ENCODE measurements at places on chromosomes 13 and 19.

GRCh38 chr19:45897261-45897812 lies 5.1 kb downstream of the MYPOP start:
- no peak for DNase-seq

DNA sequence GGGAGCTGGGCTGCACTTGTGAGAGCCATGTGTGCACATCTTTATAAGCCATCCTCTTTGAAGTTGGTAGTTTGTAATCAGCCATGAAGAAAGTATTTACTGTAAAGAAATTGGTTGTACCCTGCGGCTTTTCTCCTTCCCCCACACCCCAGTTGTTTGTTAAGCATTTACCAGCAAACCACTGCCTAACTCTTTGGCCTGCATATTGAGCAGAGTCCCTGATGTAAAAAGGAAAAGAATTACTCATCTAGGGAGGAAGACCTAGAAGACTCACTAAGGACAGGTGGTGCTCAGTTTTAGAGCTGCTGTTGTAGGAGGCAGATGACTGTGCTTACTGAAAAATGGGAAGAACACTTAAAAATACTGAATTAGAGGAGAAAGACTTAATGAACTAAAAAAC lies 245.3 kb downstream of the PCCA start:
- no peak for DNase-seq

DNA sequence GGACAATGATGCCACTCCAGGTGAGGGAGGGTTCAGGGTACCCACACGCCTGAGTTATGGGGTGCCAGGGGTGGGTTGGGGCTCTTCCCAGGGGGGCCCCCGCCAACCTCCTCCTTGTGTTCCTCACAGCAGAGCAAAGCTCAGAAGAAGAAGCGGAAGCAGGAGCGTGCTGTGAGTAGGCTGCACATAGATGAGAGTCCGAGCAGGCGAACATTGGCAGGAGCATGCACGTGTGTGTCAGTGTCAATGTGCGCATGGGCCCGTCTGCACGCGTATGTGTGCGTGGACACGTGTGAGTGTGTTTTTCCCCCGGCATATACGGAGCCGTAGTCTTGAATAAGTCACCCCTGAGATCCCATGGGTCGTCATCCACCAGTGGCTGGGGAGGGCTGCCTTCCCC lies 12.4 kb upstream of the USE1 start:
- DNase-seq: no peak

GRCh38 chr13:60540276-60540675 lies 143.3 kb downstream of the TDRD3 start:
- DNase-seq: no peak

DNA sequence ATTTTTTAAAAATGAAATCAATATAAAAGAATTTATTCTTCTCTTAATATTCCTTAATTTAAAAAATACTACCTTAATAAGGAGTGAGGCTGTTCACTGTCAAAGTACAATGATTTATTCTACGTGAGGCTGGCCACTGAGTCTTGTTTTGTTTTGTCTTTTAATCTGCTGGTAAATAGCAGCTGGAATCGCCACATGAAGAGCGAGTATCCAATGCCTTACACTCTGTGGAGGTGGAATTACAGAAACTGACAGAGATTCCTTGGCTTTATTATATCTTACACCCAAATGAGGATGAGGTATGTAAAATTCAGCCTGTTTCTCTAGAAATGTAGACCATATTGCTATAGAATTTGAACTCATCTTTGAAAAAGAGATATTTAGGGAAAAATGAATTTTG lies 52.9 kb upstream of the AKAP11 start:
- DNase-seq: no peak

DNA sequence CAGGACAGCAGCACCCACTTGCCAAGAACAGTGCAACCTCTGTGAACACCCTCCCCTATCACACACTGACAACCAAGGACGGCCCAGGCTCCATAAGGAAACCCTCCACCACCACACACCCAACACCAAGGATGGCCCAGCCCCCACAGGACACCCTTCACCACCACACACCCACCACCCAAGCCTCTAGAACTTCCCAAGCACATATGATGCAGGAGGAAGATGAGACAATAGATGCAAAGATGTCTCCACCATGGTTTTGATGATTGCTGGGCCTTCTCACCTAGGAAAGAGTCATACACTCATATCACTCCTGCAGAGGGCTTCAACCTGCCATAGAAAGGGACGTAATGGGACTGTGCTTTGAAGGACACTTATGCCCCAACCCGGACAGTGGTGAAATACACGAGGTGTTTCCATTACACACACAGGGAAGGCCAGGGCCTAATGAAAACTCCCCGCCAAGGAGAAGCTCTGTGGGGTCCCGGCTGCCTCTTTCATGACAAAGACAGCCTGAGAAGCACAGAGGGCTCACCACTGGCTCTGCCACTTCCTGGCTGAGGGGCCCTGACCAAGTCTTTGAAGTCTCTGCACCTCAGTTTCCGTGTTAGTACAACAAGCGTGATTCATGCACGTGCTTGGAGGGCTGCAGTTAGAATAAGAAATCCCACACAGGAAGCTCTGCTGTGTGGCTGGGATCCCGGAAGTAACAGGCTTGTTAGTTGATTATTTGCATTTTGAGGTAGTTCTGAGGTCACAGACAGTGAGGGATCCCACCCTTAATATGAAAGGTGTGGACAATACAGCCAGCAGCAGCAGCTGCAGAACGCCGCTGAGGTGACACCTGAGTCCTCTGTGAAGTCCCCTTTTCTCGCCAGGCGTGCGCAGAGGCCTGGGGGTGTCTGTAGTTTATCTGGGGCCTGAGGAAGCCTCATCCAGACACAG lies 61.9 kb upstream of the ATP12A start:
- no peak for DNase-seq

- DNase-seq: no peak
Observed at GRCh38 chr13:39888865-39889810, 233.7 kb downstream of the COG6 start.

DNA sequence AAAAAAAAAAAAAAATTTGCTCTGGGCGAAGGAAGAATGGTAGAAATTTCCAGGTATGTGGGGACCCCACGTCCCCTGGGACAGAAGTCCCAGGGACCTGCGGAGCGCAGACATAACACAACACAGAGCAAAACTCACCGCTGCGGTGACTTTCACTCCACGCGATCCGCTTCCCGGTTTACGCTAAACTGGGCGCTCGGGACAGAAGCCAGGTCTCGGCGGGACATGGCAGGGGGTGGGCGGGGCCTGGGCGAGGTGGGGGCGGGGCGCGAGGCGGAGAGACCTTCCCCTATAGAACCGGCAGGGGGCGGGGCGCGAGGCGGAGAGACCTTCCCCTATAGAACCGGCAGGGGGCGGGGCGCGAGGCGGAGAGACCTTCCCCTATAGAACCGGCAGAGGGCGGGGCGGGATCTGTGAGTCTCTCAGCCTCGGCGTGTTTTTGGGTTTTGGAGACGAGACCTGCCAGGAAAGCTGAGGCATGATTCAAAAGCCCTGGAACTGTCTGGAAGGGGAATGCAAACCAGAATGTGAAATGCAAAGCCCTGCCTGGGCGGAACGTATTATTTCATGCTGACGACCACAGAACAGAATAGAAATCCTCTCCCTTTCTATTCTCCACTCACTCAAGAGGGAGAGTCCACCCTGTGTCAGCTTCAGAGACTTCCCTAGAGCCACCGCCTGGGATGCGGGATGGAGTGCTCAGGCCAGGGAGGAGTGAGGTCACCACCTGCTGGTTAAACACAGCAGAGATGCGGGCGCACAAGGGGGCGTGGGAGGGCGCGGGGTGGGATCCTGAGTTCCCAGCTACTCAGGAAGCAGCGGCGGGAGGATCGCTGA lies 20.2 kb upstream of the ERVV-1 start:
- DNase-seq: peak; percentile 74

- peak; percentile 31 for DNase-seq
Observed at GRCh38 chr19:53549340-53549739, 11.4 kb downstream of the ZNF331 start.

Data from fibroblast of skin of right quadriceps (primary cell).